ENCODE measurements at places on chromosomes 6 and 20.

GRCh38 chr20:13441388-13441787, 197.3 kb downstream of the TASP1 start:
- DNase-seq, result no peak

DNA sequence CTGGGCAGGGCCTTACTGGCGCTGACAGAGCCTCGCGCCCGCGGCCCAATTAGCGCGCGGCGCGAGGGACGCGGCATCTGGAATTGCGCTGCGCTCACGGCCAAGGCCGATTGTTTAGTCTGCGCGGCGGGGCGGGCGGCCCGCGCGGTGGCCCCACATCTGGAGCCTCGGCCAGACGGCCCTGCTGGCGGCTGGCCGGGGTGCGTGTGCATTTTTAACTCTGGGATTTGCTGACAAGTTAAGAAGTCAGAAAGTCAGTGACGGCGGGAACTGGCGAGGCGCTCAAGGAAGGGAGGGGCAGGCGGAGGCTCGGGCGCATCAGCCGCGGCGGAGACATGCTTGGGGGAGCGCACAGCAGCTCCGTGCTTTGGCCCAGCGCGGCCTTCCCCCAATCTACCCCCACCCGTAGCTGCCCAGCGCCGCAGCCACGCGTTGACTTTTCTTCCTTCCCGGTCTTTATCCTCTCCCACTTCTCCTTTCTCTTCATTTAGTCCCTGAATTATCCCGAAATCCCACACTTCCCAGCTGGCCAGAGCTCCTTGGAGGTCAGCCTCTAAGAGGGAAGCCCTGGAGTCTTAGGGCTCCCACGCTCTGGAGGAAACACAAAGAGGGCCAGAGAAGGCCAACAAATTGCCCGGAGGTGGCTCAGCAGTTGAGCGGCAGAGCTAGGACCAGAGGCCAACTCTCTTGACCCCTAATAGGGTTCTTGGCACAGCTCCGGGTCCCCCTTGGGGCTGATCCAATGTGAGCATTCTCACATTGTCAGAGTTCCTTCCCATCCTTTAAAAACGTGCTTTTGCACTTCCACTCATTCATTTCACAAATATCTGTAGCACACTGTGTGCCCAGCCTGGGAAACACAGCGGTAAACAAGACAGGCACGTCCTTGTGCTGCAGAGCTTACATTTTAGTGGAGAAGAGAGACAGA, 40.8 kb upstream of the FOXP4 start:
- DNase-seq, result peak; percentile 40

DNA sequence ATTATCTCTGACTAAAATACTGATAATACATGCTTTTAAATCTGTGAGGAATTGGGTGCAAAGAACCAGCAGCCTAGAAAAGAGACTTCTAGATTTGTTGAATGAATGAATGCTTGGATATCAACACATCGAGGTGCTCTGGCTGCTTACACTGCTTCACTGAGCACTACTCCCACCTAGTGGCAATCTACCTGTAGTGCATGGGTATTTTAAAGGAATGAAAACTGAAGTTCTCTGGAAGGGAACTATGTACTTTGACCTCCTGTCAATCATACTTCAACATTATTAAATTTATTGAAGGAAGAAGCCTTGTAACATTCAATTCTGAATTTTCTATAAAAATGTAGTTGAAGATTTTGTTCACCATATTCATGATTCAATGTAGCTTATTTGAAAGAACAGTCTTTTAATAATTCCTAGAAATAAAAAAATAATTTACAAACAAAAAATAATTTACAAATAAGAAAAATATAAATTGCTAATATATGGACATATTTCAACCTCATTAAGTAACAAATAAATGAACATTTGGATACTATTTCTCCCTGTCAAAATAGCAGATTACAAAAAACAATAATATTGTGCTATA, 111.2 kb upstream of the MMS22L start:
- peak; percentile 70 for DNase-seq

- DNase-seq, result peak; percentile 74
Observed at GRCh38 chr6:125843593-125843992, 52.8 kb downstream of the NCOA7 start.

DNA sequence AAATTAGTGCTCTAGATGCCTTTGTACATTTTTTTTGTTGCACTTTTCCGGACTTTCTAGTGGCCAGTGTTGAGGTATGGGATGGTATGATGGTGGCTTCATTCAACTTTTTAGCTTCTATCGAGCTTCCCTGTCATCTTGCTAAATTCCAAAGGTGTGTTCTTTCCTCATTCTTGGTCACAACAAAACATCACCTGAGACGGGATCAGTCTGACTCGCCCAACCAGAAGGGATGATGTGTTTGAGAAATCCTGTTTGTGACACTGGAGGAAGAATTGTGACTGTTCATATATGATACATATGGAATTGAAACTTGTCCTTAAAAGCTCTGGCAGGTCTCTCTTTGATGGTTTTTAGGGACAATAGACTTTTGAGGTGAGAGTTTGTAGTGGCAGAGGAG, 33.8 kb downstream of the KCNS1 start:
- no peak for DNase-seq

- DNase-seq, result no peak
Observed at GRCh38 chr6:264626-265025, 27.7 kb upstream of the DUSP22 start.

- DNase-seq, result no peak
Observed at GRCh38 chr6:70524721-70525286, 41.9 kb upstream of the SDHAF4 start.

DNA sequence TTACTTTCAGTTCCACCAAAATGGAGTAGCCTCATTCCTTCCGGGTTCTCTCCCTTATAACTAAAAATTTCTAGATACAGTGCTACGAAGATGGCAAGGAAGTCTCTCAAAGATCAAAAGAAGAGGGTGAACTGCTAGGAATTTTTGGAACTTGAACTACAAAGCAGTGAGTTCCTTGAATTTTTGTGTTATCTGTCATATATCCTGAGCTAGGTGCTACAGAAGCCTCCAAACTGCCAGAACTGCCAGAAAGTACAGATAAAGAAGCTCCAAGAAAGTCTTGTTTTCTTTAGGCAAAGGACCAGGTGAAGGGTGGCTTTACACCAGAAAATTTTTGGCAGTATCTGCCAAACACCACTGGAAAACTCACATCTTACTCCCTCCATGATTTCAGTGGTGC, 218.8 kb upstream of the FLRT3 start:
- DNase-seq, result no peak

- DNase-seq, result no peak
Observed at GRCh38 chr6:56017198-56017597, 141.8 kb upstream of the BMP5 start.

DNA sequence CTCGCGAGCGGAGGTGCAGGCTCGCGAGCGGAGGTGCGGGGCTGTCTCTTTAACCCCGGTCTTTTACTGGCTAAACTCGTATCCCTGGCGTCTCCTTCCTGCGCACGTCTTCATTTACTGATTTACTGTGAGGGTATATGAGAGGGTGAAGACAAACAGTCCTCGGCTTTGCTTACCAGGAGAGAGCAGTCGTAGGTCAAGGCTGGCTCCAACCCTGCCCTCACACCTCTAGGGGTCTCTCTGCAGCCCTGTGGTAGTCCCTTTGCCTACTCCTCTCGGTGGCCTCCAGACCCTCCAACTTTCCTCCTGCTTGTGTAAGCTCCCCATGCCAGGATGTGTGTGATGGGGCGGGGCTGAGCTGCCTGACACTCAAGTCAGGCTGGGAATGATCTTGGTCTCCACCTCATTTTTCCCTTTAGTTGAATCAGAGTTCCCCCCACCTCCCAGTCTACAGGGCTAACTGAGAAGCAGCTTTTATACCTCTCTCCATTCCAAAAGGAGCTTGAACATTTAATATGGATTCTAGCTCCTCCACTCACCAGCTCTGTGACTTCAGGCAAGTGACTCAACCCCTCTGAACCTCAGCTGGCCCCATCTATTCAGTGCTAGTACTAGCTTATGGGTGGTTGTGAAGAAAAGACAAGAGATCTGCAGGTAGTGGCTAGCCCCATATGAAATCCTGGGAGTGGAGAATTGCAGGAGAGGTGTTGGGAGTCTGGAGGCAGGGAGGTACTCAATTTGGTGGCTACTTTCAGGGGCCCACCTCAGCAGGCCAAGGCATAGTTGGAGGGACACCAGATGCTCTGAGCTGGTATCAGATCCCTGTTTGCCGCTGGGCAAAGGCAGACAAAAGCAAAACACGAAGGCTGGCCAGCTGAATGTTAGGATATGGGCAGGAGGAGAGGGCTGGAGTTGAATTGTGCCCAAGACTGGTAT, 902 bp downstream of the SLC29A1 start:
- DNase-seq, result no peak

DNA sequence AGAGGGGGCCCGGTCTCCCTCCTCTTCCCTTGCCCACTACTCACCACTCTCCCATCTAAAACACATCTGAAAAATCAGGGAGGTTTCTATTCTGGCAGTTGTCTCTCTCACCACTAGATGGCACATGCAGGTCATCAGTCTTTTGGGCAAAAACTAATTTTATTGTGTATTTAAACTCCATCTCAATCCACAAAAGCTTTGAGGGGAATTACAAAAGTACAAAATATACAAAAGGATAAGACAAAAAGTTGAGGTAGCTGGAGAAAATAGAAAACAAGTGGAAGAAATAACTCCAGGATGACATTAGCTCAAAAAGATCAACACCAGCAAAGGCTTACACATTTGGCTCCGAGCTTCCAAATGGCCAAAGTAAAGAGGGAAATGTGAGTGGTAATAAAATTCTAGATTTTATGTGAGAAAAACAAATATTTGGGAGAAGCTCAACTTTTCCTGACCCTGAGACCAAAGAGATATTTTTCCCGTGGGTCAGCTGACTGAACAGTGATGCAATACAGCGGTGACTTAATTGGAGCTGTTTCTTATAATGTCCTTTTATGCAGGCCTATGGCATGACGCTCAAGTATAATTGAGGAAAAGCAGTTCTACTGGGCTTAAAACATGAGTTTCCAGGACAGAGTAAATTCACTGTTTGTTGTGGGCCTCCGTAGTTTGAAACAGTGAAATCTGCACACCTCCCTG, 79.8 kb upstream of the CHD6 start:
- DNase-seq, result no peak
